ENCODE measurements at places on chromosomes 1 and 21.

- DNase-seq, result peak; percentile 17
Measured at GRCh38 chr1:236795757-236796667, 920 bp downstream of the MTR start.

GRCh38 chr1:76254104-76255030 lies 179.8 kb downstream of the ST6GALNAC3 start:
- DNase-seq, result no peak

DNA sequence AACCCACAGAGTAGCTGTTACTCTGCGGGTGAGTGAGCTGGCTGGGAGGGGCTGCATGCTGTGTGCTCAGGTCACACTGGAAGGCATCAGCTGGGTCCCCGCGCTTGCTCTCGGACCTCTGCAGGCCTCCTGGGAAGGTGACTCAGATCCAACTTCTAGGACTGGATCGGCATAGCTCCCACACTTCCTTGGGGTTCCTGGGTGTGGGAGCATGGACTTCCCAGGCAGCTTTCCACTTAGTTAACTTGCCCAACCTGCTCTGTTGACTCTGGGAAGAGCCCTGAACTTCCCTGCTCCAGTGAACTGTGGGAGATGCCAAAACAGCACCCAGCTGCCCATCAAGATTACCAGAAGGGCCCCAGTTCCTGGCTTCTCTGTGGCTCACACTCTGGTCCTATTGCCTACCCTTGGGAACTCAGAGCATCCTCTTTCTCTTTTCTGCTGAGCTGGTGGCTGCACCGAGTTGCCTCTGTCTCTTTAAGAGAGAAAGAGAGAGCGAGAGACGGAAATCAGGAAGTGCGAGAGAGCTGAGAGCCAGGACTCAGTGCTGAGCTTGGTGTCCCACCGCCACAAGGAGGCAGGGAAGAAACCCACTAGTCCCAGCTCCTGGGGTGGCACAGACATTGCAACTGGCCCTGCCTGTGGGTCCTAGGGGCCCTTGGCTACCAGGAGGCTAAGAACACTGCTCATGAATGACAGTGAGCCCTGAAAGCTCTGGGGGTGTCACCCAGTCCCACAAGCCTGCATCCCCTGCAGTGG lies at the start of gene IKBKE:
Gene IKBKE (plus strand): TSS at position 544 of the 759 bp plus-strand sequence. CDS start 2,752 bp downstream, outside the sequence.
- peak; percentile 70 for DNase-seq

DNA sequence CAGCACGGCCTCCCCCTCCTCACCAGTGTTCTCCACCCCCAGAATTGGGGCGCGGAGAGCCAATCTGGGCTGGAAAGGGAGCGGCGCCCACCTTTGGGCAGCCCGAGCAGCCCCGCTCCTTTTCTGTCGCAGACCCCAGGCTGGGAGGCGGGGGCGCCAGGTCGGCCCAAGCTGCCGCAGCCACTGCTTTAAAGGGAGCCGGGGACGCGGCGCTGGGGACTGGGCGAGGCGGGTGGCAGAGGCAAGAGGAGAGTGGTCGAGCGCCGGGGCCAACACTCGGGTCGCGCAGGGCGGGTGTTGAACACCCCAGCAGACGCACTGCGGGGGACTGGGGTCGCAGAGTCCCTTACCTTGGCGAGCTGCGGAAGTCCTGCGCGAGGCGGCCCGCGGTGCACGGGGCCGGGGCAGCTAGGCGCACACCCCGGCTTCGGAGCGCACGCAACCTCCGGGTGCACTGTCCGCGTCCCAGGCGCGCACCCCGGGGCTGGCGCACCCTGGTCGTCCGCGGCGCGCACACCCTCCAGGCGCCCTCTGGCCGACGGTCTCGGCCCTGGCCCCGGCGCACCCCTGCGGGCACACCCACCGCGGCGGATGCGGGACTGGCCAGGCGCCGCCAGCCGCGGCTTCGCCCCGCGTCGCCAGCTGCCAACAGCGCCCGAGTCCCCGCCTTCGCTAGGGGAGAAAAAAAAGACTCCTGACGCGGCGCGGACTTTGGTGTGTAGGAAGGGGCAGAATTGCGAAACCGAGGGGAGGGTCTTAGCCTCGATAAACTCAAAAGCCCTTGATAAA lies at the start of gene KANK4:
Gene KANK4 (minus strand): TSS at position 679 of the 789 bp plus-strand sequence. CDS start 37,870 bp downstream, outside the sequence.
- DNase-seq, result no peak

GRCh38 chr1:23163395-23163794 lies 5.3 kb downstream of the LUZP1 start:
- DNase-seq, result no peak

GRCh38 chr21:45129189-45129923 lies 55.0 kb downstream of the ADARB1 start:
- DNase-seq, result peak; percentile 39

GRCh38 chr1:228984646-228985631 lies 249.7 kb downstream of the RHOU start:
- no peak for DNase-seq

GRCh38 chr1:215166886-215167285 lies 84.3 kb downstream of the KCNK2 start:
- peak; percentile 7 for DNase-seq

GRCh38 chr1:160879056-160879455 lies 5.9 kb downstream of the ITLN1 start:
- no peak for DNase-seq

DNA sequence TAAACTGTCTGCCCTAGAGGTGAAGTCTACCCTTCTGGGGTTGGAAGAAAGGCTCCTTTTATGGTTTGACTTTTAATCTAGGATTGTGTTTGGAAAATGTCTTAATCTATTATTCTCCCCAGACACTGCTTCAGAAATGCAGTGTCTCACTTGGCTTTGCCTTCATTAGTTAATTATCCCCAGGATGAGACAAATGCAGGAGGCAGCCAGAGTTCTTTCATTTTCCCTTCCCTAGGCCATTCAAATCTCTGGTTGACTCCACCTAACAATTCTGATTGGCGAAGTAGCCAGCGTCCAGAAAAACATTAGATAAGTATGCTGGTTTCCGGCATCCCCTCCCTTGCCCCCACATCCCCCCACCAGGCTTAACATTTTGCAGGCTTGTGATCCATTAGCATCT lies 325.8 kb upstream of the PBX1 start:
- DNase-seq, result no peak

DNA sequence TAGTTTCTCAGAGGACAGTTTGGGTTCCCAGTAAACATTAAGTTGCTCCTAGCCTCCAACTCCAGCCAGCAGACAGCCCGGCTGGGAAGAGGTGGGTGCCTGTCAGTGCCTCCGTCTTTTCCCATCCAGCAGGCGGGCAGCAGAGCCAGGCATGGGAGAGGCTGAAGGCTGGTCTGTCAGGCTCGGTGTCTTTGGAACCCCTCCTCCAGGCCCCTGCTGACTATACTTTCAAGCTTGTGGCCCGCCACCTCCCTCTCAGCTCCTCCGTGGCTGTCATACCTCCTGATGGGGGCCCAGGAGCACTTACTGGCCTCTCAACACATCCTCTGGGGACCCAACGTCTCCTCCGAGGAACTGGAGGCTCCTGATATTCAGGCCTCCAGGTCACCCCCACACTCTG lies 140.9 kb downstream of the ACTL8 start:
- no peak for DNase-seq

DNA sequence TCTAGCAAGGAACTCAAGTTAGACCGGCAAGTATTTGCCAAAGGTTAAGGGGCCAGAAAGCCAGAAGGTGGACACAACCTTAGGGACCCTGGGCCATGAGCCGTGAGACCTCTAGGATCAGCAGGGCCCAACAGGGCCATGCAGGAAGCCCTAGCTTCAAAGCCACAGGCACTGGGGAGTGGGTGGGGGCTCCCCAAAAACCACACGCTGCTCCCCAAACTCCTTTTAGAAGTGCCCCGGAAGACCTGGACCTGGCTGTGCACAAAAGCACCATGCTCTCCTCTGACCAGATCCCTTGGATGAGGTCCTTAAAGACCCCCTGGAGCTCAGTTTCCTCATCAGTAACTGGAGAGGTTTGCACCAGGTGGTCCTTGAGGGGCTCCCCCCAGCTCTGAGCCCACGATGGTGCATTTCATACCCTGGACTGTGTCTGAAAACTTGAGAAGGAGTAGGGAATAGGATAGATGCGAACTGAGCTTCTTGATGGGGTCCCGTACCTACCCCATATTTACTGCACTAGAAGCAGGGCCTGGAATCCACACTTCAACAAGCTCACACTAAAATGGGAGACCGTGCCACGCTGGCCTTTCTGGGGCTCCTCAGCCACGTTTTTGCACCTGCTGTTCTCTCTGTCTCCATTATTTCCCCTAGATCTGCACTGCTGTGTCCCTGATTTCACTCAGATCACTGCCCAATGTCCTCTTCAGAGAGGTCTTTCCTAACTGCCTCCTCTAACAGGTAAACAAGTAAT lies 40.6 kb upstream of the LBR start:
- DNase-seq, result no peak

GRCh38 chr1:195663549-195664280 lies 944.5 kb downstream of the KCNT2 start:
- peak; percentile 87 for DNase-seq

DNA sequence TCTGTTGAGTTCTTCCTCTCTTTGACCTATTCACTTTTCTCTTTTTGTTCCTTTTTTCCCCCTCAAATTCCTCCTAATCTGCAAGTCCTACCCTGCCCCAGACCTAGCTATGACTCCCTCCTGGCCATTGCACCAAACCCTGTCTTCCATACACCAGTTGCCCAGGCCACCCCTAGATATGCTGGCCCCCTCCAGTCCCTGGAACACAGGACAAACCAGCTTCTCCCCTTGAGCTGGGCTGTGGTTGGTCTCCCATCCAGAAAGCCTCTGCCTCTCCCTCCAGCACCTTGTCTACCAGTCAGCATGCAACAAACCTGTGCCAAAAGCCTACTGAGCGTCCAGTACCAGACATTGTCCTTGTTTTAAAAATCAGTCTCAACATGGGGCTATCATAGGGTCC lies 59.4 kb downstream of the ELK4 start:
- no peak for DNase-seq

DNA sequence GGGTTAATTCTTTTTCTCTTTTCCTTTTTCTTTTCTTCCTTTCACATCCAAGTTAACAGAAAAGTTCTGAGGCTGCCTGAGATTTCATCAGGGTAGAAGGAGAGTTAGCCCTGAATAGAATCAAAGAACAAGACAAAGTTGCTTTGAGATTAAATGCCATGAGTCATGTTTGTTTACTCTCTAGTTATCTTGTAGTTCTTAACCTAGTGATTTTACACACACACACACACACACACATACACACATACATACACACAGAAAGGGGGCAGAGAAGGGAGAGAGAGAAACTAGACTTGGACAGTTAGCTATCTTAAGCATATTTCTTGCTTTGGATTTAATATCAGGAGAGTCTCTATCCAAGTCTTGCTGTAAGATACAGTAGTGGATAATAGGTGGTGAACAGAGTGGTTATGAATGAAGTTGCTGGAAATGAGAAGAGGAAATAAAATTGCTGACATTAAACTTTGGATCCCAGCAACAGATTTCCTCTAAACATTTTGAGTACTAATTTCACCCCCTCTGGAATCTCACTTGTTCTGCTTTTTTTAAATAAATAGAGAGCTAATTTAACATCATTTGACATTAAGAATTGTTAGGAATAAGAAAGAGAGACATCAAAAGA lies 19.9 kb downstream of the PLA2G4A start:
- no peak for DNase-seq

GRCh38 chr1:39632682-39633417 lies 6.6 kb downstream of the HEYL start:
- no peak for DNase-seq

DNA sequence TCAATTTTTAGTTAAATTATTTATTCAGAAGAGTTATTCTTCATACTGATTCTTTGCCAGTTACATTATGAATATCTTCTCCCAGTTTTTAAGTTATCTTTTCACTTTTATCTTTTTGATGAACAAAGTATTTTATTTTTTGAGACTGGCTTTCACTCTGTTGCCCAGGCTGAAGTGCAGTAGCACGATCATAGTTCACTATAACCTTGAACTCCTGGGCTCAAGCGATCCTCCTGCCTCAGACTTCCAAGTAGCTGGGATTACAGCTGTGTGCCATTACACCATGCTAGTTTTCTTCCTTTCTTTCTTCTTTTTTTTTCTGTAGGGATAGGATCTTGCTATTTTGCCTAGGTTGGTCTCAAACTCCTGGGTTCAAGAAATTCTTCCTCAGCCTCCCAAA lies 3.5 kb downstream of the GORAB start:
- no peak for DNase-seq

DNA sequence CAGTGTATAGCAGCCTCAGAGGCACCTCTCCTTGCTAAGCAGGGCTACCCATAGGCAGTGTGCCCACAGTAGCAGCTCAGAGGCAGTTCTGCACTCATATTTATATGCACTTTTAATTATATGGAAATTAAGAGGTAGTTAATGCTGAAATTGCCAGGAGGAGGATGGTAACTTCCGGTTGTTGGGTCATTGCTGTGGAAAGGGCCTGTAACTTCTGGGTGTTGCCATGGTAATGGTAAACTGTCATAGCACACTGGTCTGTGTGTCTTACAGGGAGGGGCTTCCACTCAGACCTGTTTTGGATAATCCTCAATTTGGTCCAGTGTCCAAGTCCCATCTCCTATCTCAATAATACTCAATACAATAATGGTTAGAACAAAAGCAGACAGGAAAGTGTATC lies 7.6 kb downstream of the CFH start:
- DNase-seq, result no peak

- DNase-seq, result no peak
Measured at GRCh38 chr1:27549807-27550408, 54.0 kb downstream of the AHDC1 start.
